Right ventricle myocardium inferior (tissue), 1 donor: ENCODE measurements at places on chromosomes 16 and 17. TPM values are rescaled to one million over a fixed set of nuclear protein-coding genes. Genes with fewer than 3 reads are reported as not detected.

The NOTUM gene
- total RNA-seq: 0.89 TPM

The CCL13 gene
- 1.2 TPM for total RNA-seq

The SLFN11 gene
- 18.1 TPM for total RNA-seq

The HS3ST3B1 gene
- total RNA-seq: 1.5 TPM

The MYL4 gene
- total RNA-seq: 322 TPM

The PIRT gene
- total RNA-seq: not detected

The ZNF200 gene
- 5.1 TPM for total RNA-seq

The TMEM204 gene
- 30.7 TPM for total RNA-seq

The RNF151 gene
- total RNA-seq: not detected

The KRT9 gene
- total RNA-seq: not detected

The ICAM2 gene
- 38.0 TPM for total RNA-seq

The GAS2L2 gene
- 0.27 TPM for total RNA-seq

The TMEM114 gene
- not detected for total RNA-seq

The AANAT gene
- not detected for total RNA-seq

The HBA2 gene
- total RNA-seq: 86.1 TPM

The STRADA gene
- 13.3 TPM for total RNA-seq

The CCL5 gene
- 1.7 TPM for total RNA-seq

The KRTAP9-4 gene
- total RNA-seq: not detected

The C16orf89 gene
- 3.5 TPM for total RNA-seq

The DBNDD1 gene
- total RNA-seq: 6.7 TPM

The RNF222 gene
- not detected for total RNA-seq

The KRT20 gene
- not detected for total RNA-seq

The DOC2A gene
- total RNA-seq: 0.35 TPM

The HOXB1 gene
- total RNA-seq: not detected

The TNFRSF17 gene
- total RNA-seq: not detected

The MAF gene
- 19.6 TPM for total RNA-seq

The HS3ST6 gene
- total RNA-seq: not detected

The CCL3 gene
- total RNA-seq: not detected

The TVP23C gene
- total RNA-seq: 4.1 TPM
